ENCODE measurements at places on chromosomes 6 and 20.

DNA sequence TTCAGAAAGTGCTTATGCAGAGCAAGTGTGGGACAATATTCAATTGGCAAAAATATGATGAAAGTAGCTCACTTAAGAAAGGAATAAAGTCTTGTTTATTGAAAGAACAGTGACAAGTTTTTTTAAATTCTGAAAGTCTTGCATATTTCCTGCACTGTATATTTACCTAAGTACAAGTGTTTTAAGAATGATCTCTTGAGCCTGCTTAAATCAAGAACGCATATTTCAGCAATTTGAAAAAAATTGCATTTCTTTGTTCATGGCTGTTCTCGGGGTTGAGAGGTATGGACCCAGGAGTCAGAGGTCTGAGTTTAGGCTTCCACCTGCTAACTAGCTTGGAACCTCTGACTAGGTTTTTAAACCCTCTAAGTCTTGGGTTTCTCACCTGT, 27.4 kb downstream of the SLC22A3 start:
- DNase-seq = no peak

DNA sequence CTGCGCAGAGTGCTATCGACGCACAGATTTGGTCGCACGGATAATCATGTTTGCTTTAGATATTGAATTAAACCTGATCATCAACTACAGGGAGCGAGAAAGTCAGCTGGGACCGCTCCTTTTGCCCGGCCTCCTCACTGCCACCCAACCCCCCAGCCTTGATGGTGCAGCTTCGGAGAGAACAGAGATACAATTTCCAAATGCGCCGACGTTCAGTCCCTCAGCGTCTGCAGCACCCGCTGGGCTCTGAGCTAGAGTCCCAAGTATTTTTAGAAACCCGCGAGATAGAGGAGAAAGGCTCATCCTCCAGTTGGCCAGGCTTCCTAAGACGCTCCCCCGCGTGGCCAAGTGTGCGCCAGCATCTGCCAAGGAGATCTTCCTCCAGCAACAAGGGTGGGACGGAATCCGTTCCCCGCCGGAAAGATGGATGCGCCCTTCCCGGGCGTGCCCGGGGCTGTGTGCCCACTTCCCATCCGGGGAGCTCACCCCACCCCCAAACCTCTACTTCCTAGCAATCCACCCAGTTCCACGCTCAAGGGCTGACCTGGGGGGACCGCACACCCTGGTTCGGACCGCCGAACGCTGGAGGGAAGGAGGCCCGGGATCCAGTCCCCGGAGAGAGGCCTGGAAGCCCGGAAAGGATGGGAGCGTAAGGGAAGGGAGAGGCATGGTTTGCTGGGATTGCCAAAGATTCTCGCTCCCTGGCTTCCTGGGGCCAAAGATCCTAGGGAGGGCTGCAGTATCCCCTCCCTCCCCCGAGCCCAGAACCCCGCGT, 4.1 kb downstream of the NKX2-2 start:
- DNase-seq = no peak

DNA sequence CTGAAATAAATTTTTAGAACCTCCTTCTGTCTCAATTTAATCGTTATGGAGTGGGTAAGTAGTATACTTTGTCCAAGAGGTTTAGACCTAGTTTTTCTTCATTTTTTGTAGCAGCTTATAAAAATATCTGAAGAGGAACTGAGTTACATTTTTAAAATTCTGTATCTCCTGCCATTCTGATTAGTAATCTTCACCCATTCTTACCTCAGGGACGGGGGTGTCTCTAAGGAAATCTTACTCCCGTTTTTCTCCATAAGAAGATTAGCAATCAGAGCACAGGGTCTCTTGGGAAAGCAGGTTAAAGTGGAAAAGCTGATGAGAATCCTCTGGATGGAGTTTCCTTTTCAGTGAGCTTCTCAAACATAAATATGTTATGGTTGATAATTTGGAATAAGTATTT, 259.3 kb upstream of the FAM83B start:
- no peak for DNase-seq

GRCh38 chr20:37519508-37520418, 1.3 kb upstream of the NNAT start:
- DNase-seq = no peak
